ENCODE measurements at places on chromosomes 2 and 18.

DNA sequence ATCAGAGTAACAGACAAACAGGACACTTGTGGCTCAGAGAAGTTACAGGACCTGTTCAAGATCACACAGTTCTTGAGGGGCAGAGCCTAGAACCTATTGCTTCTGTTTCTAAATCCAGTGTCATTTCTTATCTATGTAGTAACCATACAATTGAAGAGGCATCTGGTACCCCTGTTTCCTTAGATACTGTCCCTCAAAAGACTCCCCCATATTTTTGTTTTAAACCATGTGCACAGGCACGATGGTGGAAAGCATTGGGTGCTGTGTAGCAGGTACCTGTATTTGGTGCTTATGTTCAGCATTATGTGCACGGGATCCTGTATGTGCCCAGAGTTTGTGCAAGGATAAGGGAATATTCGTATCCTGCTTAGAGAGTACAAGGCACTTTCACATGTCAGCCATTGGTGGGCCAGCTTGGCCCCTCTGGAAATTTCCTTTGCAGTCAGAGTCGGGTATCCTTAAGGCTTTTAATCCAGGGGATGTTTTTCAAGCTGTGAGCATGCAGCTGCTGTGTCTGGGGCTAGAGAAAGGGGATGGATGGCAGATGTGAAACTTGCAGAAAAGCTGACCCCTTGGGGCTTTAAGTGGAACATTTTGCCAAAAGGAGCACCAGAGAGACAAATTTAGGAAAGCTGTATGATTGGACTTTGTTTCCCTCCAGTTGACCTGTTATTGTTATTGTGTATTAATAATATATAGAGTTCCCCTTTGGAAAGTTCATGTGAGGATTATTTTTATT is 2.1 kb downstream of the LBH start:
- DNase-seq, result no peak

DNA sequence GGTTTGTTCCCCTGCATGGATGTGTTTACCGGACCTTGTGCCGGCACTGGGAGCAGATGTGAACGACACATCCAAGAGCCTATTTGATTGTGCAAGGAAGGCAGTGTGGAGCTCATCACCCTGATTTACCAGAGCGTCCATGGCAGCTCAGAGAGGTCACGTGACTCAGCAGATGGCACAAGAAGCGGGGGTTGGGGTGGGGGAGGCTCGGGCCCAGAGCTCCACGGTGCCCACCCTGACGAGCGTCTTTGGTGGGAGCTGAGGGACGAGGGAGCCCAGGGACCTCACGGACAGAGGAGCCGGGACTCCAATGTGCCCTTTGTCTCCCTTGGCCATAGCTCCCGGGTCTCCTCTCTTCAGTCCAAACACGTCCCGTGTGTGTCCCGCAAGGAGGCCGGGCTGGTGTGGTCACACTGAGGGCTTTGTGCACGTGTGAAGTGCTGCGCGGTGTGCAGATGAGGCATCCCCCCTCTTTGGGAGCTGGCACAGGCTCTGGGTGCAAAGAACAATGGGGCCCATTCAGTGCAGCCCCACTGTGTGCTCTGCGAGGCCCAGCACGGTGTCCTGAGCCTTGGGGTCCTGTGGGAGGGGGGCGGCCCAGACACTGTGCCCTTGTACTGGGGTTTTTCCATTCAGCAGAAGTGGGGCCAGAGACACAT is 15.5 kb downstream of the KCNIP3 start:
- DNase-seq, result no peak

DNA sequence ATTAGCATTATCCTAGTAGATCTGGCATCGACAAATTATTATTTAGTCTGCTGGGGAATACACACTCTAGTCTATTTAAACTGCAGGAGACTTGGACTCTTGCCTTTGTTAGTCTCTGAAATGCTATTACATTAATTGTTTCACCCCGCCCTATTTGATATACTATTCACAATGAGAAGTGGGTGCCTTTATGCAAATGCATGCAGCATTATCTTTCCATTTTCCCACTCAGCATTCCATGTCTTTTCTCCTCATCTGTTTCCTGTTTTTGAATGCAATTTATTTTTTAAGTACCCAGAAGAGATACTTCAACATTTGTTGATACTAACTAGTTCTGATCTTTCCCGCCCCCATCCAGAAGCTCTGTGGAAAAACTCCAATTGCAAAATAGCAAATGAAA is 395.3 kb upstream of the NXPH2 start:
- DNase-seq, result no peak

- no peak for DNase-seq
These were observed 140.1 kb downstream of the MAIP1 start for GRCh38 chr2:200095436-200095835.

DNA sequence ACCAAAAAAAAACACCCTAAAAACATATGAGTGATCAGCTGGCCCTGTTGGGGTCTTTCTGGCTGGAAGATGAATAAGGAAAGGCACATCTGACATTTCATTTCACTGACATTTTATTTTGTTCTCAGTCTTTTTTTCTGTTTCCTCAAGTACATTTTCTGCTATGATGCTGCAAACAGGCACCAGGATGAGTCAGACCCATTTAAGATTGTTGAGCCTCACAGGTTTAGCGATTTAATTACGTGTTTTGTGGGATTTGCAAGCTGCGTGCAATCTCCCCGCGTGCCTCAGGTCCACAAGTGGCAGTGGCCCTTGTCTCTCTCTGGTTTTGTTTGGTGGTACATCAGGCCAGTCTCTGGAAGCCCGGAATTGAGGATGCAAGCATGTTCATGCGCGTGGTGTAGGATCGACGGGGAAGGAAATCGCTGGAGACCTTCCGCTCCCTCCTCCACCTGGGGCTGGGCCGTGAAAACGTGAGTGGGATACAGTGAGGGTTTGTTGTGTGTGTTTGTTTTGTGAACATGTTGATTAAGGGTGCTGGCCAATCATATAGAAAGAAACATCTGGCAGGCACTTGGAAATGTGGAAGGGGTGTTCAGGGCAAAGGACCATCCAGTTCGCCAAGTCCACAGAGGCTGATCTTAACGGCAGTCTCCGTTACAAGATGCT is 120.2 kb upstream of the ZNF516 start:
- no peak for DNase-seq

All from NCI-H526 treated with DMSO at 0.1 percent for 48 hours (cell line).